ENCODE measurements at places on chromosomes 3 and 15.

DNA sequence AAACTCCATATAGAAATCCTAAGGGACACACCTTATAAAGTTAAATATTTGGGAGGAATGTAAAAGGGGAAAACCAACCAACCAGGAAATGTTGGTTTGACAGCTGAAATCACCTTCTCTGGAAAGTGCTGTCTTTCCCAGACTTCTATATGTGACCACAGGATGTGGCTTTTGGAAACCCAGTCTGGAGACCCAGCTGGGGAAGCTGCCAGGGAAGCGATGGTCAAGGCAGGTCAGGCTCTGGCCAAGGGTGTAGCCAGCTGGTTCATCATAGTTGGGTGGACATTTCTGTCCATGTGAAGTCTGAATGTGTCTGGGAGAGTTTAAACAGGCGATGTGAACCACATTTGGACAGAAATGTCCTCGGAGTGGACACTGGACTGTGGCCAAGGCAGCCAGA lies 73.9 kb downstream of the ARNT2 start:
- no peak for DNase-seq

DNA sequence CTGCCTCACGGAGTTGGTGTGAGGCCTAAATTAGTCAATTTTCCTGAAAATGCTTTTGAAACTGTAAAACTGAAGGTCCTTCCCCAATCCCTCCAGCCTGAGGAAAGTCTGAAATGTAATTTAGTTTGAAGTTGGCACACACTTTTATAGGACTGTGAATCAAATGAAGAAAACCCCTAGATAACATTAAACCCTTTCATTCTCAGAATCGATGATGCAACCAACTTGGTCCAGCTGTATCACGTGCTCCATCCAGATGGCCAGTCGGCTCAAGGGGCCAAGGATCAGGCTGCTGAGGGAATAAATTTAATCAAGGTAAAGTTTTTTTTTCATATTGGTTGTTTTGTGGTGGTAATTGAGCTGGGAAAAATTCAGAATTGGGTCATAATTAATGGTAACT lies 11.7 kb downstream of the MRPS22 start:
- DNase-seq: no peak

DNA sequence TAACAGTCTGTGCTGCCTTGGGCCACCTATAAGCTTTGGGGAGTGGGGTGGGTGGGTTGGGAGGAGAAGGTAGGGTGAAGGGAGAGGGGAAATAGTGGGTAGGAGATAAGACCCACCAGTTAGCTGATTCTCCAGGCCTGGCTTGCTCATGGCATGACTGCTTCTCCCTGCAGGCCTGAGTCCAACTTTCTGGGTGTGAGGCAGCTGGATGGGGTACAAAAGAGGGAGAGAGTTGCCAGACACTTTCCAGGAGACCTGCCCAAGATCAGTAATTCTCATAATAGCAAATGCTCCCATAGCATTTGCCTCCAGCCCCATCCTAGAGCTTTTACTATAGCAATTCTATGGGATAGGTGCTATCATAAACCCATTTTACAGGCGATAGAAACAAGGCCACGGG lies 7.7 kb downstream of the CGNL1 start:
- no peak for DNase-seq

DNA sequence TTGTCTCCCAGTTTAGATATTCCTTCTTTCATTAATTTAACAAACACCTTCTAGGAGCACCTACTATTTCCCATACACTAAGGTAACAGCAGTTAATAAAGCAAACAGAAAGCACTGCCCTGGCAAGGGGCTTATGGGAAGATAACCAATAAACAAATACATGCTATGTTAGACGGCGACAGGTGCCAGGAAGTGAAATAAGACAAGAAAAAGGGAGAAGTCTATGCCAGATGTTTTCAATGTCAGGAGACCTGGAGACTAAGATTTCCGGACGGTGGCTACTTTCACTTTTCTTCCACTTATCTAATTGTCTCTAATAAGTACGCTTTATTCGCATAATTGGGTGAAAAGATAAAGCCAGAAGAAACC lies 32.5 kb upstream of the ZNF445 start:
- no peak for DNase-seq

DNA sequence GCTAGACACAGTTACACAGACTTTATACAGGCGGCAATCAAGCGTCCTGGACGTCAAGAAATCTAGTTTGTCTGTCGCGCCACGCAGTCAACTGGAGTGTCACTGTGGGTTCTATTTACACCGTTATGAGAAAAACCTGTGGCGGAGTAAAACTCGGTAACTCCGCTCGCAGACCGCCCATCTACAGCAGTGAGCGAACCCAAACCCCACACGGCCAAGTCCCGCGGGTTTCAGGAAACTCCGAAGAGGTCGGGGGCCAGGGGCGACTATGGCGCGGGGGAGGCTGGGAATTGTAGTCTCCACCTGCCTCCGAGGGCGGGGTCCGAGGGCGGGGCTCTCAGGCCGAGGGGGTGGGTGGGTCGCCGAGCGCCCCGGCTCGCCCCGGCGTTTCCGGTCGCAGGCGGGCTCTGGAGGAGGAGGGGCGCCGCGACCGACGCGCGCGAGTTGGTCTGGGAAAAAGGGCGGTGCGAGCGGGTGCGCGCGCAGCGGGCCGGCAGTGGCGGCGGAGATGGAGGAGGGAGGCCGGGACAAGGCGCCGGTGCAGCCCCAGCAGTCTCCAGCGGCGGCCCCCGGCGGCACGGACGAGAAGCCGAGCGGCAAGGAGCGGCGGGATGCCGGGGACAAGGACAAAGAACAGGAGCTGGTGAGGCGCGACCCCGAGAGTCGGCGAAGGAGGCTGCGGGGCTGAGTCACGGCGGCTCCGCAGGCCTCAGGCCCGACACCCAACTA lies at the start of gene PSMD2:
PSMD2 (plus strand) TSS at position 483 of the 729 bp plus-strand sequence; CDS start at position 509, 26 bp downstream.
- DNase-seq: no peak

GRCh38 chr3:183533412-183534132 lies 21.9 kb downstream of the KLHL6 start:
- no peak for DNase-seq

DNA sequence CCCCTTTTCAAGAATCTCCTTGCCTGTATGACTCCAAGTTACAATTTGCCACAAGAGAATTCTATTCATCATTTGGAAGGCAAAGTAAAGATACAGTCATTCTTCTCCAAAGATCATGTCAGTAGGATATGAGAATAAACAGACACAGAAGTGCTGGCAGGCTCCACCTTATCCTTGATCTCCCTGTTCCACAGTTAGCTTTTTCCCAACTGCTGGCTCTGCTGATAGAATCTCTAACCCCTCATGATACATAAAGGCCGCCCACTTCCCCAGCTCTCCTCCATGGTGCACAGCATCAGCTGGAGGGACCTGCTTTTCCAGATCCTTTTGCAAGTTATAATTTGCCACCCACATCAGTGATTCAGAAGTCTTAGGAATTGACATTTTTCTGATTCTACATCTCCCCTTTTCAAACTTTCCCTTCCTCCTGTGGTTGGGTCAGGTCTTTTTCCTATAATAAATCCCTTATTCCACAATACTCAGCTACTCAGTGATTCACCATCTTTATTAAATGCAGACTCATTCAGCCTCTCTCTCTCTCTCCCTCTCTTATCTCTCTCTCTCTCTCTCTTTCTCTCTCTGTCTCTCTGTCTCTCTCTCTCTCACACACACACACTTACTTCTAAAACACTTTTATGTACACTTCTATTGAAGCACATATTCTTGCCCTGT lies 465.4 kb downstream of the GBE1 start:
- DNase-seq: no peak

DNA sequence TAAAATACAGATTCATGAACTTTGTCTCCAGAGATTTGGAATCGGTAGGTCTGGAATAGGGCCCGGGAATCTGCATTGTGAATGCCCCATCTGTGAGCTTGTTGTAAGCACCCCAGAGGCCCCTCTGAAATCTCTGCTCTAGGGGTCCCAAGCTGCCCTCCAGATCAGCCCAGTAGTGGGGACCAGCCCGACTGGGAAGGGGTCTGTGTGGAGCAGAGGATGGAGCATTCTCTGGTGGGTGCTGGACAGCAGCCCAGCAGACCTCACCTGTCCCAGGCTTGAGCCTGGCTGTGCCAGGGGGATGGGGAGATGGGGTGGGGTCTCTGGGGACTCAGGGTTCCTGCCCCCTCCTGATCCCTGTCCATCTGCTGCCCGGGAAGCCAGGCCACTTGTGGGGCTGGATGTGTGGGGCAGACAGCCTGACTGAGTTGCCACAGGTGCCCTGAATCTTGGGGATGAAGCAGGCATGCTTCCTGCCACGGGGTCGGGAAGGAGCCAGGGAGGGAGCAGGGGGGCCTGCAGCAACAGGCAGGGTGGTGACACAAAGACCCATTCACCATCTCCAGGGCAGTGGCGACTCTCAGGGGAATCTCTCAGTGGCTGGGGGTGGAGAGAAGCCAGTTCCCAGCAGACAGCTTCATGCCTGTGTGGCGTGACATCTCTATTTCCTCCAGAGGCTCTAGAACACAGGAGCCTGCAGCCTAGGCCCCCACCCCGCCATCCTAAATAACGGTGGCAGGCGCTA lies 99.3 kb downstream of the WNT7A start:
- no peak for DNase-seq

DNA sequence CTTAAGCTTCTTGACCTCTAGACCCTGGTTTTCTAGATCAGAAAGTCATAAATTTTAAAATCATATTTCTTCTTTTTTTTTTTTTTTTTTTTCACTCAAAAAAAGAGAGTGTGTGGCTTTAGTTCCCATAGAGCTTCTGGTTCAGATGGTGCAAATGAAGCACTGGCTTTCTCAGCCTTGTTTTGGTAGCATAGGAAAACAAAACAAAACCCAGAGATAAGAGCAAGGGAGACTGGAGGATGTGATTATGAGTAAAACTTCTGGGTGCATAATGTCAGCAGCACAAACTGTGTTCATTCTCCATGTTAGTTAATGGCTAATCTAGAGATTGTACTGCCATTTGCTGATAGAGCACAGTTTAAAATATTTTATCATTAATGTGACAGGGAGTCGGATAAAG lies 55.4 kb downstream of the RARB start:
- DNase-seq: no peak

- DNase-seq: no peak
Observed at GRCh38 chr15:66498501-66499386, 1.2 kb upstream of the SNAPC5 start.

DNA sequence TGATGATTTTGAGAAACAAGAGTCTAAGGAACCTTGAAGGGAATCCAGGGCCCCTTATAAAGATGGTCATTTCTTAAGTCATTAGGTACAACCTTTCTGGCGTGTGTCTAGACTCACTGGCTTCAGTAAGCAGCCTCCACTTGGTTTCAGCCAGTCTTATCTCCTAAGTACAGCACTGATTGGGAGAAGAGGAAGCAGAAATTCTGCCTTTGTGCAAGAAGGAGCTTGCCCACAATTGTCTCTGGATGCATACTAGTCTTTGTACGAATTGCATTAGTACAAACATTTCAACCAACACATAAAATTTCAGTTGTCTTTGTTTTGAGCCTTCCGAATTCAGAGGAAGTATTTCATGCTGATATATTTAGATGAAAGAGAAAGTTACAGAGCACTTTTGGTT lies 139.4 kb downstream of the SLCO3A1 start:
- DNase-seq: no peak

DNA sequence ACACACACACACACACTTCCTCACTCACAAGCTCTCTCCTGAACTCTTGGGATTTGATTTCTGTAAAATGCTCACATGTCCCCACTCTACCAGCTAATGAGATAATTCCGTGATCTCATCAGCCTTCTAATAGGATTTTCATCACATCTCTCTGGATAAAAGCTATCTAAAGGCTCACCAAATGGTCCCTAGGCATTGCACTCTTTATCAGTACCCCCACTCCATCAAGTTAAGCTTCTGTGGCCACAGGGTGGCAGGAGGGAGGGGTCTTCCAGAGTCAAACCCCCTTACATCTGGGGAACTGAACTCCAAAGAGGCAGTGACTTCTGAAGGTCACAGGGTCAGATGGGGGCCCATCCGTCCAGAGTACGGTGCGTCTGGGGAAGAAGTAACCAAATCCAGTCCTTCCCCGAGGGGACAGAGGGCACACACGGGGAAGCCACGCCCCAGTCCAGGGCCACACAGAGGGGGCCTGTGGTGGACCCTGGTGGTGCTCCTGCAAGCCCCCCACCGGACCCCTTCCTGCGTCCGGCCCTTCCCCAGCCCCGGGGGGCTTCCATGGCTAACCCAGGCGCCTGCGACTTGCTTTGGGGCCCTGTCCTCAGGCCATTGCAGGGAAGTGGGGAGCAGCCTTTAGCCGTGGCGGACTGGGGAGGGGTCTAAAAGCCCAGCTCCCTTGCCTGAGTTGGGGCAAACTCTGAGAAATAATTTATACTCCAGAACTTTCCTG lies 25.5 kb downstream of the CPN2 start:
- DNase-seq: no peak

GRCh38 chr15:39501366-39502081 lies 79.4 kb upstream of the THBS1 start:
- no peak for DNase-seq

GRCh38 chr3:104359546-104359945 lies 1007.2 kb upstream of the ALCAM start:
- DNase-seq: no peak

DNA sequence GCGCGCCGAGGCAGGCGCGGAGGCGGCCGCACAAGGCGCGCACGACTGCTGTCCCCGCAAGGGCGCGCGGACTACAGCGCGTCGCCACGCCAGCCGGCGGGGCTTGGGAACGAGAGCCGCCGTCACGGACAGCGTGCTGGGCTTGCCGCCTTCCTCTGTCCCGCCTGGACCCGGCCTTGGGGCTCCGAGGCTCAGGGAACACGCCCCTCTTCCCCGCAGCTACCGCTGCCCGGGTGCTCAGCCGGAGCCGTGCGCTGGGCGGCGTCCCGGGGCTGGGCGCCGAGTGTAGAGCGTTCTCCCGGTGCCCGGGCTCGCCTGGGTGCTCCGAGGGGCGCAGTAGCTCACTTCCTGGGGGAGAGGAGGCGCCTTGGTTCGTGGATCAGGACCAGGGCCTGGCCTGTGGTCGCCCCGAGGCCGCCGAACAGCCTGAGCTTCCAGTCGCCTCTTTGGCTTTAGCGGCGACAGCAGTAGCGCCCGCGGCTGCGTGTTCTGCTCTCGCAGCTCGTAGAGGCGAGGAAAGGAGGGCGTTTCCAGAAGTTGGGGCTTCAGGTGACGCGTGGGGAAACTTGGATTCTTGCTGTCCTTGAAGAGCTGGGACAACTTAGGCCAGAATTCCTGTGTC lies 226.7 kb upstream of the C2CD4B start:
- DNase-seq: no peak

- DNase-seq: no peak
Observed at GRCh38 chr3:73848173-73848906, 223.6 kb upstream of the PDZRN3 start.

DNA sequence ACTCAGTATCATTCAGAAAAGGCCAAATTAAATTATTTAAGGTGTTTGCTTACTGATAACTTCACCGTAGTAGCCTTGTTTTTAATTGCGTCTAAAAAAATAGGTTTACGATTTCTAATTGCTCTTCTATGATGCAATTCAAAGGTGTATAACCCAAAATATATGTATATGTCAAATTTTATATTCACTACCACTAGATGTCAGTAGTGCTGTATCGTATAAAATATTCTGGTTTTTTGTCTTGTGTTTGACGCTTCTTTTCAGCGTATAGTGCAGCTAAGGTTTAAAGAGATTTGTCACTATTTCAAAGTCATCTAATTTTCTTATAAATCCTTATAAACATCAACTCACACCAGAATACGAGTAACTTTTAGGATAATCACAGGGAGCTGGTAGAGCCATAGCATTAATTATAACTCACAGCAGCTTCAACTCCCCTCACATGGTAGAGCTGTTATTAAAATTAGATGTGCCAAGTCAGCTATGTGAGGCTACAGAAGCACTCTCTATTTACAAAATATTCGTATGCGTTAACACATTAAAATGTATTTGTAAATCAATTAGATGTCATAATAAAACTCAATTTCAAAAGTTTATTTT lies 3.5 kb downstream of the PFN2 start:
- no peak for DNase-seq

All from keratinocyte (primary cell).